ENCODE measurements at places on chromosomes 4 and X.
A peak's percentile ranks its signal among the peaks of the same experiment; 100 is the strongest.

DNA sequence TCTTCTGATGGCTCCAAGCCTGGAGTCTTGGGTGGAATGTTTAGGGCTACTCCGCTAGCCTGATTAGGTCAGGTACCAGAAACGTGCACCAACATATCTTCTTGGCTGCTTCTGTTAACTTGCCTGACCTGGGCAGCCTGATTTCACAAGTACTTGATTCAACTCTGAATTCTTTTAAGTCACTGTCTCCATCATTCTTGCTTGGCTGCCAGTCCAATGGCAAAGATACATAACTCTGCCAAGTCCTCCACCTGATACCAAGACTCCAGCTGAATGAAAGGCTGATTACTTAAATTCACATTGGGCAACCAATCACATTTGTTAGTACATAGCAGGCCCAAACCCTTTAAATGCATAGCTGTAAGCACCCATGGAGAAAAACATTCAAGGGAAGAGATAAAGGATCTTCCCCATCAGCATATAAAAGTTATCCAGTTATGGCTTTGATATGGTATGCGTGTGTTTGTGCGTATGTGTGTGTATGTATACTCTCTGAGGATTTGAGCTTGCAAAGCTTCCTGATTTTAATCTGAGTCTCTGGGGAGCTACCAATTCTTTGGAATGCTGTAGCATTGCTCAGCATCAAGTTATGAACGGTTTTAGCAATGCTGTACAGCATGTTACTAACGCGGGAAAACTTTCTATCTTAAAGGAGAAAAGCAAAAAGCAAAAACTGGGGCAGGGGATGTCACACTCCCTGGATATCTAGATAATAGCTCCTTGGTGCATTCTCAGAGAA lies 917.2 kb downstream of the DMD start:
- no peaks in the 10 kb centered on the region for H3K36me3 ChIP-seq
- no peak overlapping the region for H3K4me3 ChIP-seq
- H3K27me3 ChIP-seq, result no peaks in the 10 kb centered on the region
- no peak for DNase-seq

- H3K4me3 ChIP-seq, result no peak overlapping the region
- no peak overlapping the region for H3K27ac ChIP-seq
- no peaks in the 10 kb centered on the region for H3K27me3 ChIP-seq
- H3K4me1 ChIP-seq, result no peaks in the 10 kb centered on the region
Measured at GRCh38 chr4:19033816-19034733, 1012.5 kb upstream of the LCORL start.

GRCh38 chr4:114464726-114465272 lies 133.8 kb upstream of the UGT8 start:
- DNase-seq, result no peak
- H3K27me3 ChIP-seq, result no peaks in the 10 kb centered on the region

- no peak overlapping the region for H3K27ac ChIP-seq
- H3K36me3 ChIP-seq, result no peaks in the 10 kb centered on the region
Measured at GRCh38 chr4:154158361-154159155, 333.0 kb downstream of the DCHS2 start.

DNA sequence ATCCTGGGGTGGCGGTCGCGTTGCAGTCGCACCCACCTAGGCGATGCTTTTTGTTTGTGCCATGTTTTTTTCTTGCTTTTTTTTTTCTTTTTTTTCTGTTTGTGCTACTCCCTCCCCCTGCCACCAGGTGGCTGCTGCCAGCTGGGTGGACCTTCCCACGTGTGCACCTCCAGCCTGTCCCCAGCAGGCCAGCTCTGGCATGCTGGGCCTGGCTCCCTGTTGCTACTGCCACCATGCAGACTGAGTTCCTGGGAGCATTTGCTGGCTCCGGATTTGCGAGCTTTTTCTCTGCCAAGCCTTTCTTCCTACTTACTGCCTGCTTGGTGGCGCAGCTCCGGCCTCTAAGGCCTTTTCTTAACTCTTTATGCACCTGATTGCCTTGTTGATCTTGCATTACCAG lies 161.2 kb upstream of the WDFY3 start:
- H3K36me3 ChIP-seq, result no peaks in the 10 kb centered on the region
- no peaks in the 10 kb centered on the region for H3K27me3 ChIP-seq
- no peaks in the 10 kb centered on the region for H3K4me1 ChIP-seq
- no peak overlapping the region for H3K4me3 ChIP-seq
- no peak for DNase-seq
- H3K27ac ChIP-seq, result no peak overlapping the region

- no peak for DNase-seq
- no peaks in the 10 kb centered on the region for H3K36me3 ChIP-seq
- H3K27me3 ChIP-seq, result no peaks in the 10 kb centered on the region
Measured at GRCh38 chr4:6655924-6656323, 15.4 kb downstream of the MRFAP1 start.

- no peaks in the 10 kb centered on the region for H3K27me3 ChIP-seq
- H3K4me1 ChIP-seq, result no peaks in the 10 kb centered on the region
- H3K27ac ChIP-seq, result no peak overlapping the region
- H3K4me3 ChIP-seq, result no peak overlapping the region
- no peaks in the 10 kb centered on the region for H3K36me3 ChIP-seq
- no peak for DNase-seq
Measured at GRCh38 chr4:110099638-110100037, 98.8 kb downstream of the ELOVL6 start.

- no peak overlapping the region for H3K4me3 ChIP-seq
- DNase-seq, result no peak
- H3K4me1 ChIP-seq, result no peaks in the 10 kb centered on the region
- H3K27me3 ChIP-seq, result no peaks in the 10 kb centered on the region
- no peaks in the 10 kb centered on the region for H3K36me3 ChIP-seq
- H3K27ac ChIP-seq, result no peak overlapping the region
Measured at GRCh38 chr4:91470671-91471070, 833.1 kb upstream of the GRID2 start.

GRCh38 chr4:19009881-19010280 lies 988.3 kb upstream of the LCORL start:
- H3K27me3 ChIP-seq, result no peaks in the 10 kb centered on the region
- H3K27ac ChIP-seq, result no peak overlapping the region
- no peaks in the 10 kb centered on the region for H3K4me1 ChIP-seq
- H3K36me3 ChIP-seq, result no peaks in the 10 kb centered on the region
- H3K4me3 ChIP-seq, result no peak overlapping the region

DNA sequence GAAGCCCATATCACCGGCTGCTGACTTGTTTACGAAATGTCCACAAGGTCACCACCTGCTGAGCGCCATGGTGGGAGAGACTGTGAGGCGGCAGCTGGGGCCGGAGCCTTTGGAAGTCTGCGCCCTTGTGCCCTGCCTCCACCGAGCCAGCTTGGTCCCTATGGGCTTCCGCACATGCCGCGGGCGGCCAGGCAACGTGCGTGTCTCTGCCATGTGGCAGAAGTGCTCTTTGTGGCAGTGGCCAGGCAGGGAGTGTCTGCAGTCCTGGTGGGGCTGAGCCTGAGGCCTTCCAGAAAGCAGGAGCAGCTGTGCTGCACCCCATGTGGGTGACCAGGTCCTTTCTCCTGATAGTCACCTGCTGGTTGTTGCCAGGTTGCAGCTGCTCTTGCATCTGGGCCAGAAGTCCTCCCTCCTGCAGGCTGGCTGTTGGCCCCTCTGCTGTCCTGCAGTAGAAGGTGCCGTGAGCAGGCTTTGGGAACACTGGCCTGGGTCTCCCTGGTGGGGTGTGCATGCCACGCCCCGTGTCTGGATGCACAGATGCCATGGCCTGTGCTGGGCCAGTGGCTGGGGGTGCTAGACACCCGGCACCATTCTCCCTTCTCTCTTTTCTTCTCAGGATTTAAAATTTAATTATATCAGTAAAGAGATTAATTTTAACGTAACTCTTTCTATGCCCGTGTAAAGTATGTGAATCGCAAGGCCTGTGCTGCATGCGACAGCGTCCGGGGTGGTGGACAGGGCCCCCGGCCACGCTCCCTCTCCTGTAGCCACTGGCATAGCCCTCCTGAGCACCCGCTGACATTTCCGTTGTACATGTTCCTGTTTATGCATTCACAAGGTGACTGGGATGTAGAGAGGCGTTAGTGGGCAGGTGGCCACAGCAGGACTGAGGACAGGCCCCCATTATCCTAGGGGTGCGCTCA lies 8.7 kb upstream of the MSANTD1 start:
- no peak for DNase-seq
- H3K4me3 ChIP-seq, result no peak overlapping the region
- no peaks in the 10 kb centered on the region for H3K36me3 ChIP-seq
- no peak overlapping the region for H3K27ac ChIP-seq

GRCh38 chrX:22950269-22951266 lies 49.2 kb upstream of the DDX53 start:
- H3K4me3 ChIP-seq, result no peak overlapping the region
- H3K4me1 ChIP-seq, result no peaks in the 10 kb centered on the region
- no peak overlapping the region for H3K27ac ChIP-seq
- peak; percentile 55 for DNase-seq

GRCh38 chr4:38123555-38123954 lies 163.4 kb downstream of the PTTG2 start:
- H3K4me3 ChIP-seq, result no peak overlapping the region
- H3K36me3 ChIP-seq, result no peaks in the 10 kb centered on the region
- peaks cover 11% of the 10 kb centered on the region for H3K4me1 ChIP-seq
- no peak overlapping the region for H3K27ac ChIP-seq

- no peak overlapping the region for H3K27ac ChIP-seq
- no peaks in the 10 kb centered on the region for H3K27me3 ChIP-seq
- peaks cover 18% of the 10 kb centered on the region for H3K4me1 ChIP-seq
- H3K4me3 ChIP-seq, result no peak overlapping the region
- H3K36me3 ChIP-seq, result no peaks in the 10 kb centered on the region
Measured at GRCh38 chr4:3372933-3373465, 68.8 kb upstream of the HGFAC start.

DNA sequence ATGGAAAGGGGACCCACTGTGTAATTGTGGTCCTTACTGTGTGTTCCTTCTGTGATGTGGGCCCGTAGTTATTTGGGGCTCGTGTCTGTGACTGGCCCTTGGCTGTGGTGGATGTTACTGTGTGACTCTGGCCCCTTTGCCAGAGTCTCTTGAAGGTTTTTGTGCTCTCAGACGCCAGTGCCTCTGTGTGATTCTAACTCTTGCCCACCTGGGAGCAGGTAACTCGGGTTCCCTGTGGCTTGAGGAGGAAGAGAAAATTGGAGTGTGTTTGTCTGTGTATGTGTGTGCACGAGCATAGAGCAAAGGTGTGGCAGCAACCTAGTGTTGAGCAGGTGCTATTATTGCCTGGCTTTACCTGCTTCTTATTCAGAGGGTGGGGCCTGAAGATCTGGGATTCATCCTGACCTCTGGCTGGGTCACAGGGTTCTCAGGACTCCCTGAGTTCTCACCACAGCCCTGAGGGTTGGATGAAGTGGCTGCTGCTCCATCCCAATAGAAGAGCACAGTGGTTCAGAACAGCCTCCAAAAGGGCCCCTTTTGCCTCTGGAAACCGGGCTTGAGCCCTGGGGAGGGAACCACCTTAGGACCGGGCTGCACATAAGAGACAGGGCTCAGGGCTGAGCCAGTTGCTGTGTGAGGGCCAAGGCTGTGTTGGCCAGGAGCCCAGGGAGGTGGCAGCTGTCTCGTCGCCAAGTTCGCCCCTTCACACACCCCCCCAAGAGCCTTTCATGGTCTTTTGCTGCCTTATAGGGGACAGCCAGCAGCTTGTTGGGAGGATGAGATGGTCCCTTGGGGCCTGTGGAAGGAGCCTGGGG lies 1.3 kb downstream of the RBM10 start:
- peak overlapping the region; percentile 65 for H3K4me3 ChIP-seq
- no peak for DNase-seq
- no peaks in the 10 kb centered on the region for H3K27me3 ChIP-seq
- H3K36me3 ChIP-seq, result no peaks in the 10 kb centered on the region
- peaks cover 18% of the 10 kb centered on the region for H3K4me1 ChIP-seq

GRCh38 chr4:67465032-67465762 lies 80.1 kb downstream of the CENPC start:
- no peak overlapping the region for H3K27ac ChIP-seq
- no peaks in the 10 kb centered on the region for H3K27me3 ChIP-seq
- no peak for DNase-seq
- H3K36me3 ChIP-seq, result no peaks in the 10 kb centered on the region
- no peak overlapping the region for H3K4me3 ChIP-seq

DNA sequence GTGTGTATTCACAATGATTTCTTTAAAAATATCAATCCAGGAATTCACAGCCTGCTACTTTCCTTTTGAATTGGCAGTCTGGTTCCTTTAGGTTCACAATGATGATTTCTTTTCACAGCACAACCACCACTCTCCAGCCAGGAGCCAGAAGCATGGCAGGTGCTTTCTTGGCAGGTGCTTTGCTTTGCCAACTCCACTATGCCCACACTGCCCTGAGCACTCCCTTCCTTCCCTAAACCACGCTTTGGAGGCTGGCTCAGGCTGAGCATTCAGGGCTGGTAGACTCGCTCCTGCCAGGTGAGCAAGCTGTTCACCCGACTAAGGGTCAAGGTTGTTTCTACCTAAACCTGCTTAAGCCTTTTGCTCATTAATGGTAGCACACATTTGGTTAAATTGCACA lies 184.5 kb downstream of the SH3KBP1 start:
- no peak for DNase-seq
- no peaks in the 10 kb centered on the region for H3K27me3 ChIP-seq
- no peak overlapping the region for H3K27ac ChIP-seq
- no peak overlapping the region for H3K4me3 ChIP-seq
- peaks cover 5% of the 10 kb centered on the region for H3K4me1 ChIP-seq

GRCh38 chrX:86047174-86047935 lies at the start of gene CHM:
CHM (minus strand) TSS chrX:86047558; CDS start chrX:86047532, 26 bp downstream.
- no peaks in the 10 kb centered on the region for H3K27me3 ChIP-seq
- peak; percentile 45 for DNase-seq
- H3K4me1 ChIP-seq, result no peaks in the 10 kb centered on the region
- no peaks in the 10 kb centered on the region for H3K36me3 ChIP-seq
- H3K27ac ChIP-seq, result peak within 1 kb of the TSS; percentile 70

DNA sequence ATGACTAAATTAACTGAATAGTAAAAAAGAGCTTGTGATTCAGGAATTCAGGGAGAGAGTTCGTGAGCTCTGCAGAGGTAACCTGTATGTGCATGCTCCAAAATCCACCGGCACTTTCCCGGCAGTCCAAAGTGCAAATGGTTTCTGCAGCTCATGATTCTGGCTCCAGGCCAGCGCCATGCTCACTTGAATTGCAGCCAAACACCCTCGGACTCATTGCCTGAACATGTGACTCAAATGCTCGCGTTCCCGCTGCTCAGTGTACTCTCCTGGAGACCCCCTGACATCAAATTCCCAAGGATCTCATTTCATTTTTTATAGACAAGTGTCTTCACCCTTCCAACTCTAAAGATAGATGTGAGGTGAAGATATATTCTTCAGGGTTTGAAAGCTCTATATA lies 44.1 kb upstream of the SH3RF1 start:
- H3K27me3 ChIP-seq, result no peaks in the 10 kb centered on the region
- no peak overlapping the region for H3K27ac ChIP-seq
- H3K4me3 ChIP-seq, result no peak overlapping the region
- peak; percentile 86 for DNase-seq

GRCh38 chr4:182741914-182742313 lies 175.3 kb downstream of the DCTD start:
- H3K27me3 ChIP-seq, result no peaks in the 10 kb centered on the region
- no peak overlapping the region for H3K27ac ChIP-seq
- H3K4me3 ChIP-seq, result no peak overlapping the region

GRCh38 chrX:542179-542578 lies 88.4 kb upstream of the SHOX start:
- no peaks in the 10 kb centered on the region for H3K36me3 ChIP-seq
- H3K4me3 ChIP-seq, result no peak overlapping the region
- no peaks in the 10 kb centered on the region for H3K4me1 ChIP-seq
- no peak for DNase-seq

- H3K4me3 ChIP-seq, result no peak overlapping the region
- H3K27ac ChIP-seq, result no peak overlapping the region
- H3K4me1 ChIP-seq, result no peaks in the 10 kb centered on the region
- H3K36me3 ChIP-seq, result no peaks in the 10 kb centered on the region
Measured at GRCh38 chrX:16970977-16971376, 24.5 kb downstream of the REPS2 start.
